ENCODE measurements at places on chromosomes 1 and 21.

DNA sequence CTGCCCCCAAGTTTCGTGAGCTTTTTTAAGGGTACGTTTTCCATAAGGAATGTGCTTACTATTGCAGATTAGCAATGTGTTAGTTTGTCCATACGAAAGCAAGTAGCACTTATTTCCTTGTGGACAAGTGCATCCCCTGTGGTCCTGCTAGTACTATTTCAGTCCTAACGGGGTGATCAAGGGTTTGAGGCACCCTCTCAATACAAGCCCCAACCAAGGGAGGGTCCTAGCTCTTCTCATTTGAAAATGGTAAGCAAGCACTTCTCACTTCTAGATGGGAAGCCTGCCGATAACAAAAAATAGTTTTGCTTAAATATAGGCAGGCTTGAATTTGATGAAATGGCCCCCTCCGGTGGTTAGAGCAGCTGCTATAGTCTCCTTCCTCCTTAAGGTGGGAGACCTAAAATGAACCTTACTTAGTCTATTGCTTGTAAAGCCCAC lies 64.0 kb upstream of the HMCN1 start:
- DNase-seq = peak; percentile 66

DNA sequence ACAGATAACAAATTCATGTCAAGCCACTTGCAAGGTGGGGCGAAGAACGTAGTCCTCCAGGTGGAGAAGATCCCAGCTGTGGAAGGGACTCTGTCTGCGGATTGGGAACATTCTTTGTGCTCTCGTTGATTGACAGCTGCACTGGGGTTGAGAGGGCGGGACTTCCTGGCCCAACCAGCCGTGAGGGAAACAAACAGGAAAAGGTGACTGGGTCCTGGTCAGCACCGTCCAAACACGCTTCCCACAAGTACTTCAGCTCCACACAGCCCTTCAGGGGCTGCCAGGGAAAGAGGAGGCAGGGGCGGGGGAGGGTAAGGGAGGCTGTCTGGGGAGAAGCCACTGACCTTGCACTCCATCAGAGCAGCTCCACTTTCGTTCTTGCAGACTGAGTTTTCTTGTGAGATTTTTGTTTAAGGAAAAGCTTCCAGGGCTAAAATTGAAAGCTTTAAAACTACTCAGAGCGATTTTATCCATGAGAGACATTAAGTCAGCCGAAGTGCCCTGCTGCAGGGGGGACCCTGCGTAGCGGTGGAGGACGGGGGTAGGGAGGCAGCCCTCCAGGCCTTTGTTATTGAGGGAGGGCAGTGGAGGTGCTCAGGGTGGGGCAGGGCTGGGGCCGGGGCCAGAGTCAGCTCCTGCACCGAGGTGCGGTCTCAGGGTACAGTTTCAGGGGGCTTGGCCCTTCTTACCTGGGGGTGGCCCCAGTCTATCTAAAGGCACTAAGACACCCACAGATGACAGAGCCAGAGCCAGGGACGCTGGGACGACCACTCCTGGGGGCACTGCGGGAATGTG lies 21.6 kb upstream of the STUM start:
- no peak for DNase-seq

GRCh38 chr21:38531591-38531990 lies 33.3 kb upstream of the ERG start:
- no peak for DNase-seq

DNA sequence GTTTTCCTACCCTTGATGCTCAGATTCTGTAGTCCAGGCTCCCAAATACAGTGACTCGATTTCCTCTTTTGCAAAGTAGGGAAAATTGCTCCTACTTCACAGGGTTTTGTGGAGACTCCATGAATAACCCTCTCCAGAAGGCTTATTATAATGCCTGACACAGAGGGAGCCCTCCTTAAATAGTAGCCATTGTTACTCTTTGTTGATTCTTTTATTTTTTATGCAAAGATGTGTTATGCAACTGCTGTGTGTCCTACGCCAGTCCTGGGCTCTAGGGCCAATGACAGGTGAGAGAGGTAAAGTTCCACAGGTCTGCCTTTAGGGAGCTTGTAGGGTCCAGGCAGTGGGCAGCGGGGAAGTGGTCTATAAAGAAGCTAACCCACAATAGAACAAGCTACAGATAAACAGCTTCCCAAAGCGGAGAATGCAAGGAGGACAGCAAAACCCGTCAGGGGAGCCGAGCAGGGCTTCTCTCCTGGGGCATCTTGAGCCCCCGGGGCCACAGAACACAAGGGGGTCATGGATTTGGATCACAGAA lies 1.5 kb downstream of the AADACL3 start:
- DNase-seq = no peak

DNA sequence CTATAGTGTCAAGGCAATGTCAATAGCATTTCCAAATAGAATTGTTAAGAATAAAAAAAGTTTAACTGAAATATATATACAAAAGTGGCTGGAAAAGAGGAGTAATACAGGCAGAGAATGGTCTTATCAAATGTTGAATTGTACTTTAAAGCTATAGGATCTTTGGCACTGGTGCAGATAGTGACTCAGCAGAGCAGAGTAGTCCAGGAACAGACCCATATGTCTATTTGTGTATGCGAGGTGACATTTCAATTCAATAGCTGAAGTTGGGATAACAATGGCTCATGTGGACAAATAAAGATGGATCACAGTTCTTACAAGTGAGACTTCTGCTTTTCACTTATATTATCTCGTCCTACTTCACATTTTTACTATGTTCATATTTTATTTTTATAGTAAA lies 543.0 kb upstream of the B3GALT2 start:
- no peak for DNase-seq

- no peak for DNase-seq
Observed at GRCh38 chr21:46153247-46154154, 1.9 kb downstream of the FTCD start.

Data from CD4-positive, CD25-positive, alpha-beta regulatory T cell (primary cell).